ENCODE measurements at places on chromosomes 12 and 14.

DNA sequence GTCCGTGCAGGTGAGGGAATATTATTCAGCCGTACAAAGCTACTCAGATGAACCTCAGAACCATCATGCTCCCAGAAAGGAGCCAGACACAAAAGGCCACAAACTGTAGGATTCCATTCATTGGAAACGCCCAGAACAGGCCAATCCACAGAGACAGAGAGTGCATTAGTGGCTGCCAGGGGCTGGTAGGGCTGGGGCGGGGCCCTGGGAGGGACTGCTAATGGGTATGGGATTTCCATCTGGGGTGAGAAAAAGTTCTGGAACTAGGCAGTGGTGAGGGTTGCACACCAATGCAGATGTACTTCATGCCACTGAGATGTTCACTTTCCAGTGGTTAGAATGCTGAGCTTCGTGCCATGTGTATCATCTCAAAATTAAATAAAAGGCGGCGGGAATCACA is 101.1 kb downstream of the RFLNA start:
- DNase-seq, result no peak

DNA sequence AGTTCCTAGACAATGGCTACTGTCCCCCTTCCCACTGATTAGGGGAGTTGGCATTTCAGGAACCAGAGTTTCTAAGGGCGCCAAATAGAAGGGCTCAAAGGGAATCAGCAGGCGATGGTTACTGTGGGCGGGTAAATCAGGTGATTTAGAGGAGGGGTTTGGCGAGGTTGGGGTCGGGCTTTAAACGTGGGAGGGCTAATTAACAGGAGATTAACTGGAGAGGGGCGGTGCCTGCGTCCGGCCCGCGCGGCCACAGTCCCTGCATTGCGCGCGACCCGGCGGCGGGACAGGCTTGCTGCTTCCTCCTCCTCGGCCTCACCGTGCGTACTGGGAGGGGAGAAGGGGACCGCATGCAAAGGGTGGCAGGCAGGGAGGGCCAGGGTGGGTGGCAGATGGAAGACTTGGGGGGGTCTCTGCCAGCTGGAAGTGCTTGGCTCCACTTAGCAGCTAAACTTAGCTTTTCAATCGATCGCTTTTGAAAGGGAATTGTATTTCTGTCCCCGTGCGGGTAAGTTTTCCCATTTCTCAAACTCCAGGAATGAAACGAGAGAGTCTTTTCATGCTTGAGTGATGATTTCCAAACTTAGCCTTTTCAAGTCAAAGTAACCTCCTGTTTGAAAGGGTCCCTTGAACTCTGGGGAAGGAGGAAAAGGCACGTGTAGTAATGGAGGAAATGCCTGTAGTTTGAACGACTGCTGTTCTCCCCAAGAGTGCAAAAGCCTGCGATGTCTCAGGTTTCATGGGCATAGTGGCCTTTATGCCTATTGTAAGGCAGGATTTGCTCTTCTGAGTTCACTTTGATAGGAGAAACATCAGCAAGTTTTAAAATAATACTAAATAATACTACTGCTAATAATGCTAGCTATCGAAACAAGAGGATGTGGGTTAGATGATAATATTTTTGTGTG is at the start of gene MGST1:
Gene MGST1, plus strand, starts transcription at position 255 of the 908 bp plus-strand sequence. CDS start 6,608 bp downstream, outside the sequence.
- peak; percentile 87 for DNase-seq

DNA sequence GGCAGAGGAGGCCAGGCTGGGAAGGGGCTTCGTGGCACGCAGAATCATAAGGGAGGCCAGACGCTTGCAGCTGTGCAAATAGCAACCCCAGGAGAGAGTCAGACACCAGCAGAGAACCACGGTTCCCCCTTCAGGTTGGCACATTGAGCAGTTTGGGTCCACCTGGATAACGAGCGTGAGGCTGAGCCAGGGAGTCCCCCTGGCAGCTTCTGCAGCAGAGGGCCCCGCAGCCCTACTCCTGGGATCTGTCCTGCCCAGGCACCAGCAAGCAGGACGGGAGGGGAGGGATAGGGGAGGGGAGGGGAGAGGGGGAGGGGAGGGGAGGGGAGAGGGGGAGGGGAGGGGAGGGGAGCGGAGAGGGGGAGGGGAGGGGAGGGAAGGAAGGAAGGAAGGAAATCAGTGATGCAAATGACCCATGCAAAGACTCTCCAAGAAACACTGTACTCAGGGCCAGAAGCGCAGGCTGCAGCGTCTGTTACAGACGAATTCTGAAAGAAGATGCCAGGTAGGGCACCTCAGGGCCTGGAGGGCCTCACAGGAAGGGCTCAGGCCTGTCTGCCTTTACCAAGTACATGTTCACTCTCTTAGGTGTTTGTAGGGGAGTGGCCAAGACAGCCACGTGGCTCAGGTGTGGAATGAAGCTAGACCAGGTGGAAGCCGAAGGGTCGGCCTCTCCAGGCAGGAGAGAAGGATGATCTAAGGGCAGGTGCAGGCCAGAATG is 32.3 kb upstream of the MMP17 start:
- DNase-seq, result peak; percentile 39

DNA sequence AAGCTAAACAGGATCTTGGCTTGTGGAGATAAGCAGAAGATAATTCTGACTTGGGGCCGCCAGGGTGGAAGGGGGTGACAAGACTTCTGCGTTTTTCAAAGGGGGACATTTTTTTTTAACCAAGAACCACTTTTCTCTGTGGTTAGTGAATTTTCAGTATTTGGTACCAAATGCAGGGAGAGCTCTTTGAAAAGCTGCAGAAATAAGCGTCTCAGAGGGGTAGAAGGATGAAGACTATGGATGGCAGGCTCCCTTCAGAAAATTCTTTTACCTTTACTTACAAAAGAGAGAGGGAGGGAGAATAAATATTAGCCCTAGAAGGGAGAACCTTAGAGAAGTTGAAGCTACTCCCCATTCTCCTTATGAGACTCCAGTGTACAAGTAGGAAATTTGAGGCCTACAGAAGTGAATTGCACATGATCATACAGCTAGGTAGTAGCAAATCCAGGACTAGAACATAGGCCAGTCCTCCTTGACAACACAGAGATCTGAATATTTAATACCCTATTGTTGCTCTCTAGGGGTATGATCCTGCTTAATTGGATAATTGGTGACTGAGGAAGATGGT is 840 bp downstream of the MRPL52 start:
- DNase-seq, result no peak

- peak; percentile 14 for DNase-seq
Observed at GRCh38 chr12:70535896-70536374, 101.3 kb downstream of the PTPRB start.

GRCh38 chr12:70070494-70071007 is 172.7 kb upstream of the CNOT2 start:
- peak; percentile 52 for DNase-seq

DNA sequence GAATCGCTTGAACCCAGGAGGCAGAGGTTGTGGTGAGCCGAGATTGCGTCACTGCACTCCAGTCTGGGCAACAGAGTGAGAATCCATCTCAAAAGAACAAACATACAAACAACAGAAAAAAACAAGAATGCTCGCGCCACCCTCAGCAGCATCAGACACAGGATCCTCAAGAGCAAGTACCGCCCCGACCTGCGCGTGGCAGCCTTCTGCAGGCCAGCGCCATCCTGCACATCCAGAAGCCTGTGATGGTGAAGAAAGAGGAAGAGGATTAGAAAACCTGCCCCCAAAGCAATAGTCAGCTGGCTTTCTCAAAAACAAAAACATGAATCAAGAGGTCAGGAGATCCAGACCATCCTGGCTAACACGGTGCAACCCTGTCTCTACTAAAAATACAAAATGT is 30.0 kb upstream of the EID3 start:
- DNase-seq, result no peak

DNA sequence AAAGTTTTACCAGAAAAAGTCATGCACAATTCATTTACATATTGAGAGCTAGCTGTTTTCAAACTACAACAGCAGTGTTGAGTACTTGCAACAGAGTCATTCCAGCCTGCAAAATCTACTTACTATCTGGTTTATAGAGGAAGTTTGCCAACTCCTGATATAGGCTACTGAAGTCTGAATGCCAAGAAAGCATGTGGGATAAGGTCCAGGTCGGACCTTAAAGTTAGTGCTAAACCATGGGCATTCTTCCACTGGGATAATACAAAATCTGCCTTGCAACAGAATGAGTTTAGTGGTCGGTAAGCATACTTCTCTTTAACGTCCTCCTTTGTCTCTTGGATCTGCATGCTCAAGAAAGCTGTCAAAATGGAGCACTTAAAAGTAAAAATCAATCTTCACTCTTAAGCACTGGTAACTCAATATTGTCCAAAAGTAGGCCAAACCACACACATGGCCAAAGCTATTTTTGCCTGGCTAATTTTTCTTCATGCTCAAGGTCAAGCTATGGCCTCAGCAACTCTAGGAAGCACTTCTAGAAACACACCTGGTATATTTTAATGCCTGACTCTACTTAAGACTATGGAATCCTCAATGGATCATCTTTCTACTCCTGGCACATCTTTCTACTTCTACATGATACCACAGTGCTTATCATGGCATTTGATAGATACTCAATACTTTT is 364.9 kb upstream of the KITLG start:
- no peak for DNase-seq

DNA sequence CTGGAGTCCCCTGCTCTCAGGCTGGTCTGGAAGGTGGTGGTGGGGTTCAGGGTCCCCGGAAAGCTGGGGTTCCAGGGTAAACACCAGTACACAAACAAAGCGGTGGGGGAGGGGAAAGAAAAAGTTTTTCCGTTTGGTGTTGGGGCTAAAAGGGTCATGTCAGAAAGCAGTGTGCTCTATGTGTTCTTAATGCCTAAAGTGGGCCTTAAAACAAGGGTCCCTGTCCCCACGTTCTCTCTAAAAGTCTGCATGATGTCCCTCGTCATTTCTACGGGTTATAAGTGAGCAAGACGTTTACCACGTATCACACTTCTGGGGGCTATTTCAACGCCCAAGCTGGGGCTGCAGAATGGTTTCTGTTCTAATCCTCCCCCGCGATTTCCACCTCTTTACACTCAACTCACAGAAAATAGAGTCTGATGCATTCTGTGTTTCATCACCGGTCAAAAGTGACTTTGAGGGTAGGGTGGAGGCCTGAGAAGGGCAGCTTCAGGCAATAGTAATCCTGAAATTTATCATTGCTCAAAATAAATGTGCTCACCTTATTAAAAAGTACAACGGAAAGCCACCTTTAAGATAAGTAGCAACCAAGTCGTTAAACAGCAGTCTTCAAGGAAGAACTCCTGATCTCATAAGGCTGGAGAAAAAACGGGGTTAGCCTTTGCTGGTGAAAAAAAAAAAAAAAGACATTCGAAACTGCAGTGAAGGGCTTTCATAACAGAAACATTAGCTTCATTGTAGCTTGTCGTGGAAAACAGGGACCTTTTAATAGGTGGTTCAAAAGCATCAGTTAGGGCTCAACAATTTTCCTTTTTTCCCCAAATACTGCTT is 63.9 kb upstream of the PTGR2 start:
- DNase-seq, result no peak

GRCh38 chr12:108478611-108479206 is 36.4 kb upstream of the FICD start:
- no peak for DNase-seq

- no peak for DNase-seq
Observed at GRCh38 chr12:111846016-111846415, 4.0 kb downstream of the MAPKAPK5 start.

DNA sequence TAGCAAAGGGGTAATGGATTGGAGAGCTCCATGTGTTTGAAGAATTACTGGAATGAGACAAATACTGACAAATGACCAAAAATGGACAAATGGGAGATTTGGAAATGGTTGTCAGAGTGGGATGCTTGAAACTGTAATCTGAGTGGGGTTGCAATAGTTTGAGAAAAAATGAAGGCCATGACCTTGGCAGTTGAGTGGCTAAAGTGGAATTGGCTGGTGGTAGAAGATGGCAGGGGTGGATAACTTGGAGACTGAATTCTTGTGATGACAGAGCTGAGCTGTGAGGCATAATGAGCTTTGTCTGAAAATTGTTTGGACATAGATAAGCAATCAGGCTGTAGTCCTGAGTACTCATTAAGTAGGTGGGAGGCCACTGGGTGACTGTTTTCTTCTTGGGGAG is 222.5 kb upstream of the PRICKLE1 start:
- no peak for DNase-seq

DNA sequence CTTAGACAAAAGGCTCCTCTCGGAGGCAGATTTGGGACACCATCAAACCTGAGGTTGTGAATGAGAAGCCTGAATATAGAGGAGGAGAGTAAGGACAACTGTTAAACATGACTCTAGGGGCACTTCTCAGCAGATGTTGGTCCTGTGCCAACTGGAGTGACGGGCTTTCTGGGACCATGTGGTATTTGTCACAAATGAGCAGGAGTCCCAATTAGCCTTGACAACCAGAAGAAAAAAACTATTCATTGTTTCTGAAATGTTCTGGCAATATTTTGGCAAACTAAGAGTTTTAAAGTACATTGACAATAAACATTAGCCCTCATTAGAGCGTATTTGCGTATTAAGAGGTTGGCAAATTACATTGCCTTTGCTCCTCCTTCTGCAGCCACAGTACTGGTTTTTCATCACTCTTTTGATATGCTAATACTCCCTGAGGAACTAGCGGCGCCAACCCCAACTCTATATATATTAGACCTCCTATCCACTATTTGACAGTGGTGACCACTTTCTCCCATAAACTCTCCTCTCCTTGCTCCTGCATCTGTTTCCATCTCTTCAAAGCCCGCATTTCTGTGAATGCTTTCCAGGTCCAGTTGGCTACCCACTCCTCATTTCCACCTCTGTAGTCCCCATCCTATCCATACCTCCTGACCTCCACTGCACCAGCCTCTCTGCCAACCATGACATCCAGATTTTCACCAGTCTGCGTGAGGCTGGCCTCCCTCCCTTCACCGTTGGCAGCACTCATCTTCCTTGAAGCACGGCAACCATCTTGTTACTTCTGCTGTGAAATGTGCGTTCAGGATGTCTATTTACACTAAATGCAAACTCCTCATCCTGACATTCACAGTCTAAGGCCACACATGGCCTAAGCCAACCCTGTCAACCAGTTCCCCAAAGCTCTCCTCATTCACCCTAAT is 100.7 kb downstream of the ZFC3H1 start:
- DNase-seq, result no peak

GRCh38 chr12:18998343-18999261 is 130.9 kb upstream of the PLEKHA5 start:
- DNase-seq, result peak; percentile 25

- DNase-seq, result no peak
Observed at GRCh38 chr12:77220586-77220985, 155.2 kb upstream of the E2F7 start.

DNA sequence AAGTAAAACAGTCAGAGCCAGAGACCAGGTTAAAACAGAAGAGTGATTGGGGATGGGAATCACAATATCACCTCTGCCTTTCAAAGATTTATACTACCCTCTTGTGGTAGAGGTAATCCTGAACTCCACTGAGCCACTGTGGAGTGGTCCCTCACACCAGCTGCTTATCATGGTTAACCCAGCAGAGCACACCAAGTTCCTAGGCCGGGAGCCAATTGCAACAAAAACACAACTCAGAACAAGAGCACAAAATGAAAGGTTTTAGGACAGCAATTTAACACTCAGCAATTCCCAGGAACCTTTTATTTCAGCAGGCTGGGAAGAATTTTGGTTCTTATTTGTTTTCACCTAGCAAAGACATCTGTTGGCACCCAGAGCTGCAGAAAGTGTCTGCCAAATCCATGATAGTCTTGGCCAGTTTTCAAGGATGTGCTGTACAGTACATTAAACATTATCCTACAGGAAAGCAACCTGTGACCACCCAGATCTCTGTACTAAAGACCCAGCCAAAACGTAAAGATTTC is 220.5 kb upstream of the ATXN7L3B start:
- DNase-seq, result peak; percentile 76
